ENCODE measurements at places on chromosomes 2 and 18.

DNA sequence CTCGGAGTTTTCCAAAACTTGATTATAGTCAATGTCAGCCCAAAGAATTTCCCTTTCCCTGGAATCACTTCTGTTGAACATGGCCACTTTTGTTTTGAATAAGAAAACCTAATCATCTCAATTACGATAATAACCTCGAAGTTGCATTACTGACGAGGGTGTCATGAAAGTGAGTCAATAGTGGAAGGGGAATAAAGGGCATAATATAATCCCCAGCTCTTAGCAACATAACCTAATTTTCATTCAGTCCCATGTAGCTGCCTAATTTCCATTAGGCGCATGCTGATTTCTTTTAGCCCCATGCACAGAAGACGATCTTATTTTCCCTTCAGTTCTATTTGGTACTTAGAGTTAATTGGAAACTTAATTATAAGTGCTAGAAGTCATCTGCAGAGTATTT lies 51.1 kb upstream of the RAPH1 start:
- DNase-seq: no peak

DNA sequence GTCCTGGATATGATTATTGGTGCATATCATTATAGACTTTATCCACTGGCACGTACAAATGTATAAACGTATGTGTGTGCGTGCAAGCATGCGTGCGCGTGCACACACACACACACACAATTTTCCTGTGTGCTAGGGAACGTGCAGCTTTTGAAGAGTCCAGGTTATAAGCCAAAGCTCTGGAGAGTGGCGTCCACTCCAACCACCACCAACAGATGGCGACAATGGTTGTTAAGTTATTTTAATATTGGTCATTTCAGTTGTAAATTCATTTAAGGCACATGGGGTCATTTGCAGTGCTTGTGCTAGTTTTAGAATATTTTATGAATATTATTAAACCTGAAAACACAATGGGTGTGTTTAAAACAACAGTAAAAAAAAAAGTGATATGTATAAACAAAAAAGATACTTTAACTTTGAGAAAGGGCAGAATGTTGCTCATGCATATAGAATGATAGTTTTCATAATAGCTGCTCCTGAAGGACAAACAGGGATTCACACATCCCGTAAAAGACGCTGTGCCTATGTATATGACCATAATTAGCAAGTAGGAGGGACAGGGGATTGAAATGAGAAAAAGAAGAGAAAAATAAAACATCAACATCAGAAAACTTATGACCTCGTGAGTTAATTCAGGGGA lies 124.2 kb upstream of the ITGB6 start:
- no peak for DNase-seq

DNA sequence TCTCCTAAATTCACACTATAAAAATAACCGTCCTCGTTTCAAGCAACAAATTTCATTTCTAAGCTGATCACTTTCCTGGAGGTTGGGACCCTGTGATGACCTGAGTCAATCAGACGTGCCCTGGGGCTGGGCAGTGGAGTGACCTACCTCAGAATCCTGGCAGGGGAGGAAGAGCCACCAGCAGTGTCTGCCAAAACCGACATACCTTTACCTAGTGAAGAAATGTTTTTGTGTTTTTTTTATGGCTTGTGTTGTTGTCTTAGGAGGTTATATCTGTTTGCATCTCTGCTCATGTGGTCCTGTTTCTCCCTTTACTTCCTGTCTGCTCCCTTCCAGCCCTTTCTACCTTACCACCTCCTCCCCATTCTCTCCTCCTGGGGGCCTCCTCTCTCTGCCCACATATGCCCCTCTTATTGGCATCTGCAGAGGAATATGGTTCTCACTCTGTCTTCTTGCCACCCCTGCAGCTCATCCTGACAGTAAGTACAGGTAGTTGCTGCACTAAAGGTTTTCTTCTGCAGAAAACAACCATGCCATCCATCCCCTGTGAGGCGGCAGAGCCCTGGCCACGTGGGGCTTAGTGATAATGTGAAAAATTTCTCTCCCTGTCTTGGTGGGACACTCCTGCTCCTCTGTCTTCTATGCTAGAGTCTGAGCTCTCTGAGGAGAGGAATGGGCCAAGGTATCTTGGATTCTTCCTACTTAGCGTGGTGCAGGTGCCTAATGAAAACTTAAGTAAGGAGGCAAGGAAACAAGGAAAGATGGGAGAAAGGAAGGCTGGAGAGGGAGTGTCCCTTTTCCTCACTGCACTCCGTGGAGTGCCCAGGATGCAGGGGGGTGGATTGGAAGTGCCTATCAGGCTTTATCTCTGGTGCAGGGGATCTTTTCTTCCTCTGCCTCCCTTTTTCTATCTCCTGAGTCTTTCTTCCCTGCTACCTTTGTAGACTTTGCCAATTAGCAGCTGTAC lies 15.4 kb downstream of the ACOXL start:
- DNase-seq: no peak

DNA sequence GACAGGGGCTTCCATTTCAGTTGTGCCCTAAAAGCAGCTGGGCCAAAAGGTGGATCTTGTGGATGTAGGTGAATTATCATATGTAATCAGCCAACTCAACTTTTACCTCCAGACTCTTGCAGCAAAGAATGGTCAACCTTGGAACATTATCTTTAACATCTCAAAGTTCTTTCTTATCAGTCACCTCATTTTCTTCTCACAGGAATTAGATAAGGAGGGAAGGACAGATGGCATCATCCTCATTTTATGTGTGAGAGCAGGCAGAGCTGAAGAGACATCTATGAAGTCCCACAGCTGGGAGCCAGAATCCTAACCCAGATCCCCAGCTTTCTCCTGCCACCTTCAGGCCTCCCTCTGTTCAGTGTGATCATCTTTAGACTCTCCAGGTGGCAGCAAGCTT lies 182.1 kb downstream of the MGAT5 start:
- DNase-seq: no peak

- DNase-seq: no peak
Measured at GRCh38 chr2:74373985-74374384, 6.1 kb downstream of the DCTN1 start.

GRCh38 chr2:10415048-10415447 lies 33.1 kb downstream of the ODC1 start:
- no peak for DNase-seq
